ENCODE measurements at places on chromosomes 2 and 18.

DNA sequence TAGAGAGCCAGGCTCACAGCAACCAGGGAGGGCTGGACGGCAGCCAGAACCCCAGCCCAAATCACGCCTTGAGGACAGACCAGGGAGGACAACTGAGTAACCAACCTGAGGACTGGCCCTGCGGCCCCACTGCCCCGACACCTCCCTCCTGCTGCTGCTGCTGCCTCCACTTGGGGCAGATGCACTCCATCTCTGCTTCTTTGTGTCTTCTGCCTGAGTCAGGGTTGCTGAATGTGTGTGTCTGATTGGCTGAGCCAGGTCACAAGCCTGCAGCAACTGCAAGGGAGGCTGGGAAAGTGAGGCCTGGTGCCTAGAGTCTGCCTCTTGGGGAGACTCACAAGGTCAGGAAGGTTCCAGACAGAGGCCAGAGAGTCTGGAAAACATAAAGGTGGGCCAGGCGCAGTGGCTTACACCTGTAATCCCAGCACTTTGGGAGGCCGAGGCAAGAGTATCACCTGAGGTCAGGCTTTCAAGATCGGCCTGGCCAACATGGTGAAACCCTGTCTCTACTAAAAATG, 83.4 kb downstream of the ZFP36L2 start:
- peak; percentile 72 for ATAC-seq

- ATAC-seq, result peak; percentile 61
Observed at GRCh38 chr2:223315813-223316212, 263.8 kb downstream of the KCNE4 start.

- peak; percentile 58 for ATAC-seq
Observed at GRCh38 chr2:54635554-54636152, 87.8 kb upstream of the EML6 start.

GRCh38 chr2:23414871-23415270, 29.9 kb downstream of the KLHL29 start:
- peak; percentile 38 for ATAC-seq

- no peak for ATAC-seq
Observed at GRCh38 chr2:1550076-1550475, 136.8 kb downstream of the TPO start.

GRCh38 chr2:129062146-129062912, 743.7 kb upstream of the HS6ST1 start:
- ATAC-seq, result no peak

- no peak for ATAC-seq
Observed at GRCh38 chr2:240358821-240359397, 76.6 kb upstream of the GPC1 start.

DNA sequence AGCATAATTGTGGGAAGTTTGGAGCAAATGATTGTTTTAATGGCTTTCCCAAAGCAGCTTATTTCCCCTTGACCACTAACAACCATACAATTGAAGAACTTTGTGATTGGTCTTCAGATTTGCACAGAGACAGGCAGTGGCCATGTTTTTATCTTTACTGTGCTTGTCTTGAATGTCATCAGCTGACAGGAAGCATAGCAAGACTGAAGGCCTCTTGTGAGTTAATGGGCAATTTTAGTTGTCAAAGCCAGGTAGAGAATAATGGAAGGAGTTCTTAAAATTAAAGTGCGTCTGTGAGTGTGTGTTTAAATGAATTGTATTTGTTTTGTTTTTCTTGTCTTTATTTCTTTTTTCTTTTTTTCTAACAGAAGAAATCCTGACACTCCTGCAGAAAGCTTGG, 809.9 kb downstream of the TSN start:
- no peak for ATAC-seq

DNA sequence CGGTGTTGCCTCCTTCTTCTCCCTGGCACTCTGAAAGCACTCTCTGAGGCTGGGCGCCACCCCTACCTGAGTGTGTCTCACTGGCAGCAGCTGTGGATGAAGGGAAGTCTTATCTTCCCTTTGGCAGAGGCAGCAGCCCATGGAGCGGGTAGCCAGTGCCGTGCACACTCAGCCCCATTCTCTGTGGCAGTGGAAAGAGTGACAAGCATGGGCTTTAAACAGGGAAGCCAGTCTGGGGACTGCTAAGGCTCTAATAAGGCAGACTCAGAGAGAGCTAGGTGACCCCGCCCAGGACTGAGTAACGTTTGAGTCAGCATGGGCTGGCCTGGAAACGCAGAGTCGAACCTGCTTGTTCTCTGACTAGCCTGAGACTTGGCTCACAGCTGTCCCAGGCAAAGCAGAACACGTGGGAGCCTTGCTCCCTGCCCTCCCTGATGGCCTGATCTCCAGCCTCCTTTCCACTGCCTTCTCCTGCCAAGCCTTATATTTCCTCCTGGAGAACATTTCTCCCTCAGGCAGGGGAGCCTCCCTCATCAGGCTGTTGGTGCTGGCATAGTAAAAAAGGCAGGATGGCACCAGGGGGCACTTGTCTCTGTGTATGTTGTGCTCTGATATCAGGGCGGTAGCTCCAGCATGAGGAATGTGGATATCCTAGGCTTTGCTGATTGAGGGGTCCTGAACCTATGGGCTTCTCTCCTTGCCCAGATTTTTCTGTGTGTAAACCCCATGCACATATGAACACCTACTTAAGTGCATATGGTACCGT, 93.9 kb upstream of the LGALSL start:
- peak; percentile 99 for ATAC-seq

- ATAC-seq, result no peak
Observed at GRCh38 chr2:136383167-136383566, 265.2 kb upstream of the CXCR4 start.

DNA sequence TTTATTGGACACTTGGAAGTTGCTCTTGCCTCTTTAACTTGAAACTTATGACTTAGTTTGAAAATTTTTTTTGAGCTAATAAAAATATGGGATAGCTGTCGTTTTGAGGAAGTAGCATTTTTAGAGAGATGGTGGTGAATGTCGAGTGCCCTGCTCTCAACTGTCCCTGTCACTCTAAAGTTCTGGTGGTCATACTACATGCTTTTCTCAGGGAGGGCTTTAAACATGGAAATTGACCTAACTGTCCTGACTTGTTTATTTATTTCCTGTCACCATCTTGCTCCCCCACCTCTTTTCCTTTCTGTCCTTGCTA, 16.0 kb downstream of the CEP192 start:
- ATAC-seq, result no peak

- peak; percentile 65 for ATAC-seq
Observed at GRCh38 chr2:111209045-111209514, 88.4 kb downstream of the BCL2L11 start.

DNA sequence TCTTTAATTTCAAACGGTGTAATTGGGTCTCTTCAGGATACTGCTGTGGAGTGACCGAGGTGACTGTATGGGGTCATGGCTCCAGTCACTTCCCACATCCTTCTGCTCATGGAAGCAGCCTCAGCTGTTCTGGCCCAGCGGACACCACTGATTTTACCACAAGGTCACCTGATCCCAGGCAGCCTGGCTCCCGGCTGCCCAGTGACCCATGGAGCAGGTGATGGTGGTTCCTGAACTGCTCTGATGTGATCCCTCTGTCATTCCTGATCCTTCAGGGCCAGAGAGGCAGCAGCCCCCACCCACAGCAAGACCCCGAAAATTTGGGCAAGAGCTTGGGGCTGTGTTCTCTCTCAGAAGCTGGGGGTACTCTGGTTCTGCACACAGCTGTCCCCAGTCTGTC, 35.5 kb upstream of the HS6ST1 start:
- no peak for ATAC-seq

- peak; percentile 92 for ATAC-seq
Observed at GRCh38 chr2:75100011-75100800, 99.1 kb downstream of the TACR1 start.

DNA sequence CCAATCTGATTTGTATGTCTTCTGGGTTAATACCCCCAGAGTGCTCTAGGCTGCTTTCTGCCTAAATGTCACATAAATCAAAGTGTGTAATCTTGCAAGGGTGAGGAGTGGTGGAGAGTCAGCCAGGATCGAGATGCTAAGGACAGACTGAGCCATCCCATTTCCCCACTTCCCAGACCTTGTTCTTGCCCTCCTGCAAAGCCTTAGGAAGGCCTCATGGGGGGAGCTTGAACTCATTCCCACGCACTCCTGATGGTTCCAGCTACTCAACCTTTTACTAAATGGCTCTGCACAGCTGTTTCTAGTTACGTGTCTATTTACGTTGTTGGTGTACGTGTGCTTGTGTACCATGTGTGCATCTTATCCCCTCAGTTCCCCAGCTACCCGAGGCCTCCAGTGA, 423.6 kb upstream of the TNP1 start:
- ATAC-seq, result no peak

- no peak for ATAC-seq
Observed at GRCh38 chr18:68548904-68549870, 165.7 kb downstream of the TMX3 start.

DNA sequence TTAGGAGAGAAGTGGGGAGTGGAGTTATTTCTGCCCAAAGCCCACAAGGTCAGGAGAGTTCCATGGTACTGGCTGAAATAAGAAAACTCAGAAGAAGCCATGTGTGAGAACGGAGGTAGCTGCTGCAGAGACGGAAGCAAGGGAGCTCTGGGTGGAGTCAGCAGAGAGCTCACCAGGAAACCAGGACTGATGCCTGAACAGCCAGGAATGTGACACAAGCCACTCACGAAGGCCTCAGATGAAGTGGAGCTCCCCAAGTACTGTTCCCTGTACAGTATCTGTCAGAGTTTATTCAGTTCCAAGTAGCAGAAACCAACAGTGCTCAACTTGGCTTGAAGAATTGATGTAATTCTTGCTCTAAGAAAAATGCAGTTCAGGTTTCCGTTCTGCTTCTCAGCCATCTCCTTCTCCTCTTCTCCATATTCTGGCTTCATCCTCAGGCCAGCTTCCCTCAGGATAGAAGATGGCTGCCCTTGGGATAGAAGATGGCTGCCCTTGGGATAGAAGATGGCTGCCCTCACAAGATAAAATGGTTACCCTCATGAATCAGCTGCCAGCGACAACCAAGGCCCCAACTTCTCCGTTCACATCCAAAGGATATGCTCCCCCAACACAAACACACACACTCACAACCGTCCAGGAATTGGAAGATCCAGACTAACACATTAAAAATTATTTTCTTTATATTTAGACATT, 117.4 kb upstream of the SH3BP4 start:
- no peak for ATAC-seq

DNA sequence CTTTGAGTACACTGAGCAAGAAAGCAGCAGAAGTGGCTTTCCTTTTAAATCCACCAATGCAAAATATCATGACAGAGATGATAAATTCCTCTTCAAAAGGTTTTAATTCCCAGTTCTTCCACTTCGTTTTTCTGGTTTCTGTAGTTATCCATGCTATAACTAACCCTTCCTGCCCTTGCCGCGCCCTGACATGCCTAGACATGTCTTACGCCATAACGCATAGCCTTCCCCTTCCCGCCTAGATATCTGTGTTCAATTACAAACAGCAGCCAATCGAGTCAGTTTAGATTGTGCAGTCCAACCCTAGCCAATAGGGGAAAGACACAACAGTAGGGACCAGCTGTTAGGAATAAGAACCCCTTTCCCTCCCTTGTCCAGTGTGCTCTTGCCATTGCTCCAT, 16.1 kb downstream of the PRPF40A start:
- ATAC-seq, result no peak

DNA sequence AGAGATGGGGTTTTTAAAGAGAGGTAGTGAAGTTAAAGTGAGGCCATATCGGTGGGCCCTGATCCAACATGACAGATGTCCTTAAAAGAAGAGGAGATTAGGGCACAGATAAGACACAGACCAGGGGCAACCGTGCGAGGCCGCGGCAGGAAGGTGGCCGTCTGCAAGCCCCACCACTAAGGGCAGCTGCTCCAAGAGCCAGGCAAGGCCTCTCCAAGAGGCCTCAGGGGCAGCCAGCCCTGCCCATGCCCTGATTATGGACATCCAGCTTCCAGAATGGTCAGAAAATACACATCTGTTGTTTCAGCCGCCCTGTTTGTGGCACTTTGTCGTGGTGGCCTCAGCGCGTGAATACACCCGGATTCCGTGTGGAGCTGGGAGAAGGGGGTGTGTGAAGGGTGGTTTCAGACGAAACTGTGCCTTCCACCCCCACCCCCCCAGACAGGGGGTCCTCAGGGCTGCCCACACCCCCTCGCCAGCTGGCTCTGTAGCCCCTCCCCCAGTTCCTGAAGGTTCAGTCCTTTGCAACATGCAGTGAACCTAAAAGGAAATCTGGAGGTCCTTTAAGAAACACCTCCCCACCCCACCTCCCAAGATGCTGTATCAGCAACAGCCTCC, 74.1 kb upstream of the SMAD7 start:
- ATAC-seq, result no peak

GRCh38 chr2:238418999-238419546, 7.7 kb upstream of the ASB1 start:
- no peak for ATAC-seq

Data from SK-N-SH treated with all-trans-retinoic acid at 6 μM for 48 hours (cell line).